Activated T-helper 1 cell treated with anti-CD3 and anti-CD28 coated beads, Interleukin-2, amount 50 U/mL, for 16 hours (primary cell): ENCODE measurements at places on chromosomes 2 and 18.
A peak's percentile ranks its signal among the peaks of the same experiment; 100 is the strongest.

GRCh38 chr2:197708331-197708730 lies 3.2 kb downstream of the MARS2 start:
- no peak for DNase-seq

DNA sequence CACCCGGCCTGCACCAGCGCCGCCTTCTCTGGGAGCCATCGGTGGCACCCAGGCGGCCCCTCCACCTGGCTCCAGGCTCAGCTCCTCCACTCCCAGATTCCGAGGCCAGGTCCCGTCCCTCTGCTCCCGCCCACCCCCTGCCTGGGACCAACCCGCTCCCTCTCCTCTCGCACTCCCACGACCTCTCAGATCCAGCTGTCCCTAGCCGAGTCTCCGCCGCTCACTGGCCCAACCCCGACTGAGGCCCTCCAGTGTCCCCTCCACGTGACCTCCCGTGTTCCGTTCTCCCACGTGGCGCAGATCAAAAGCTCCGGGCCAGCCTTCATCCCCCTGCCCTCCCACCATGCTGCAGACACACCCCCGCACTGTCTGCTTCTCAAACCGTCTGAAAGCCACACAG lies 14.4 kb upstream of the SALL3 start:
- no peak for DNase-seq

GRCh38 chr2:122481717-122482116 lies 726.3 kb downstream of the TSN start:
- DNase-seq: no peak

GRCh38 chr2:73685764-73686438 lies 43.7 kb upstream of the NAT8 start:
- DNase-seq: no peak

DNA sequence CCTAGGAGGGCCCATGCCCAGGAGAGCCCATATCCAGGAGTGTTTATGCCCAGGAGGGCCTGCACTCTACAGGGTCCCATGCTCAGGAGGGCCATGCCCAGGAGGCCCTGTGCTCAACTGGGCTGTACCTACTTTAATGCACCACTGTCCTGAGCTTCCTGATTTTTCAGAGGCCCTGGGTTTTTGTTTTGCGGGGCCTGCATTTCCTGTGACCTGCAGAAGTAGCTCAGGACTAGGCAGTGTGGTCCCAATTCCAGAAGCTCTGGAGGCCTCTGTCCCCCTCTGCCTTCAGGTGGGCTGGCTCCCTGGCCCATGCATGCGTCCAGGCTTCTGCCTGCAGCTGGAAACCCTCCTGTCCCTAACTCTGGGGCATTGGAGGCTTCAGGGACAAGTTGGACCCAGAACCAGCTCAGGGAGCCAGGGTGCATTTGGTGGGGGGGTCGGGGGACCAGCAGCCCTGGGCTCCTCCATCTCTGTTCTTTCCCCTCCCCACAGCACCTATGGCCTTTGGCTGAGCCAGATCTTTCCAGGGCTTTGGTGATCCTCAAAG lies 10.8 kb downstream of the GPR35 start:
- DNase-seq: no peak

- DNase-seq: no peak
Observed at GRCh38 chr2:98277162-98277859, 68.9 kb upstream of the CNGA3 start.

DNA sequence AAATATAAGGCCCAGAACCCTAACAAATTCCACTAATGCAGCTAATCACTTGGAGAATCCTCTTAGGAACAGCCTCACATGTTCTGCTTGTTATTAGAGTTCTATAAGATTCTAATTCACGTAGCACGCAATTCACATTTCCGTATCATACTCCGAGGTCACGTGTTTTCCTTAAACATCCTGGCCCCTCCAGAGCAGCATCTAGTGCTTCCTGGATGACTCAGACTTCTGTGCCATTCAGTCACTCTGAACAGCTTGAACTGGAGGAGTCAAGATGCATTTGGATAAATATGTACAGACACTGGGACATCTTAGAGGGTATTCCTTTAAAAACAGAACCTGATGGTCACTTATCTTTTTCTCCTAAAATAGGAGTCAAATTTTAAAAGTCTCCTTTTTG lies 156.5 kb downstream of the MYO5B start:
- DNase-seq: no peak

DNA sequence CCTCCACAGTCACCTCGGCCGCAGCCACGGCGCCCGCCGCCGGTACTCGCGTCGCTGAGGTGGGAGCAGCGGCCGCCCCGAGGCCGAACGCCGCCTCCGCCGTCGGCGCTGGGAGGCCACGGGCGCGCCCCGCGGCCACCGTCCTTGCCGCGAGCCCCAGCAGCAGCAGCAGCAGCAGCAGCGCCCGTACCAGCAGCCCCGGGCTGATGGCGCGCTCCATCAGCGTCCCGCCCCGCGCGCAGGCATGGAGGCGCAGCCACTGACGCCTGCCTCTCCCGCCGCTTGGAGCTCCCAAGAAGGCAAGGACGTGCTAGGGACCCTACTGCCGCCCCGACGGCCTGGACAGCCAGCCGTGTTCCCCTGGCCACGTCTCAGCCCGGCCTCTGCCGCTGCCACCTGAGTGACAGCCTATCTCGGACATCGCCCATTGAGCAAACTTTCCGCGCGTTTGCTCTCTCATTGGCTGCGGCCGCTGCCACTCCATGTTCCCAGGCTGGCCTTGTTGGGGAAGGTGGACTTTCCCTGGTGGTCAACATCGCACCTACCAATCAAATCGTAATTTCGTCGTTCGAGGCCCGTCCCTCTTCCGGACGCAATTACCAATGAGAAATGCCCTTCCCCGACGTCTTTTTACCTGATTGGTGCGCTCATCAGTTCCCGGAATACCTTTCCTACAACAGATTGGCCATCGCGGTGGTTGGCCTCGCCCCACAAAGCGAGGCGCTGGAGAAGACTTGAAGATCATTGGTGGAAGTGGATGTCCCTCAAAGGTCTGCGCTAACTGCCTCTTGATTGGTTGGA lies at the start of gene EIF2AK3:
Gene EIF2AK3, minus strand, starts transcription at position 410 of the 801 bp plus-strand sequence. Its CDS starts 190 bp downstream, at position 220.
- peak; percentile 86 for DNase-seq

DNA sequence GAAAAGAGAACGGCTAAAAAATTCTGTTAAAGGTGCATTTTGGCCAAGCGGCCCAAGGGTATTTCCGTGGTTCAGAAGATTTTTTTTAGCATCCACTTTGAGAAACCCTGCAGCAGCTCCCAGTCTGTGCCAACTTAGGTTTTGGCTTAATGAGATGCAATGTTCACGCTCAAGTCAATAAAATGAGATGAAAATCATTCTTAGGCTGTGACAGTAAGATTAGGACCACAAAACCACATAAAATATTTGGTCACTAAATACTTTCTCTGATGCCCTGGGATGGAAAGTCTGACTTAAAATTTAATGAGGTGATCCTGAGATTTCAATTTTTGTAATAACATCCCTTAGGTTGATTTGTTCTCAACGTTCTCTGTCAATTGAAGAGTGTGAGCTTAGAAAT lies 74.2 kb upstream of the FHL2 start:
- no peak for DNase-seq

- no peak for DNase-seq
Observed at GRCh38 chr2:138071720-138072719, 107.7 kb downstream of the HNMT start.
